NCI-H1048 (cell line): ENCODE measurements at places on chromosomes 16 and 17.

DNA sequence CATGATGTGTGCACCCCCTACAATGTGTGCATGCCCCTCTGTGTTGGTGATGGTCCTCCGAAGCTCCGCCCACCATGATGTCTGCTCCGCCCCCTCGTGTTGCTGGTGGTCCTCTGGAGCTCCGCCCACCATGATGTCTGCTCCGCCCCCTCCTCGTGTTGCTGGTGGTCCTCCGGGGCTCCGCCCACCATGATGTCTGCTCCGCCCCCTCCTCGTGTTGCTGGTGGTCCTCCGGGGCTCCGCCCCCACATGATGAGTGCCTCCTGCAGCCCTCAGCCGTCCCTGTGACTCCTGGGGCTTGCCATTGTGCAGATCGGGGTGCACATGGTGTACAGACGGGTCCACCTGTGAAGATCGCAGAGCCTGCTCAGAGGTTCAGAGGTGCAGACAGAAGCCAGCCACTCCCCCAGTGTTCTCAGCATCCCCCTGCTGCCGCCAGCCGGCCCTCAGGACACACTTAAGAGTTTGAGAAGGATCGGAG, 129.1 kb upstream of the CHMP6 start:
- no peak for DNase-seq

GRCh38 chr16:89880477-89881367, 7.3 kb downstream of the TCF25 start:
- DNase-seq, result no peak

DNA sequence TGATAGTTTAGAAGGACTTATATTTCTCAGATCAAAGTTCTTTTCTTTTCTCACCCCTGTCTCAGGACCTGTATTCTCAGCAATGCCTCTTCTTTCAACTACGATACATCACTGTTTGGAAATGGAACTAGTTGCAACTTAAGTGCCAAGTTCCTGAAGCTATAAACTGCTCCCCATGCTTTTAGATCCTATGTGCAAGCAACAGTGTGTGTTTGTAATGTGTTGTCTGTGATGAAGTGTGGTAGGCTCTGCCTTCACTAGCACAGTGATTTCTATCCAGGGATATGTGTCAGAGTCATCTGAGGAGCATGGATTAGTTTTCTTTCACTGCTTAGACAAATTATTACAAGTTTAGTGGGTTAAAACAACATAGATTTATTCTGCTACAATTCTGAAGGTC, 18.4 kb downstream of the ZP2 start:
- no peak for DNase-seq

DNA sequence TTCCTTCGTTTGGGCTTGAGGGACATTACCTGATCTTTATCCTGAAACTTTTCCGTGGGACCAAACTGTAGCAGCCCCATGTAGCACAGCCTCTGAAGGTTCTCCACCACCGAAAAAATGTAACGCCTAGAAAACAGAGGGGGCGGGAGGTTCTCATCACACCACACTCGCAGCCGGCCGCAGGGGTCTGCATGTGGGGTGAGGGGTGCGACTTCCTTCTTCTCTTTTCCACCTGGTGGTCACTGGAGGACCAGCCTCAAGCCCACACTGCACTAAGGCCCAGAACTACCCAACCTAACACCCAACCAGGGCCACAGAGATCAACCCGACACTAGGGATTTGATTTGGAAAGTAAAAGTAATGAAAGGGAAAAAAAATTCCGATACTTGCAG, 57.1 kb downstream of the GTF3C1 start:
- no peak for DNase-seq

DNA sequence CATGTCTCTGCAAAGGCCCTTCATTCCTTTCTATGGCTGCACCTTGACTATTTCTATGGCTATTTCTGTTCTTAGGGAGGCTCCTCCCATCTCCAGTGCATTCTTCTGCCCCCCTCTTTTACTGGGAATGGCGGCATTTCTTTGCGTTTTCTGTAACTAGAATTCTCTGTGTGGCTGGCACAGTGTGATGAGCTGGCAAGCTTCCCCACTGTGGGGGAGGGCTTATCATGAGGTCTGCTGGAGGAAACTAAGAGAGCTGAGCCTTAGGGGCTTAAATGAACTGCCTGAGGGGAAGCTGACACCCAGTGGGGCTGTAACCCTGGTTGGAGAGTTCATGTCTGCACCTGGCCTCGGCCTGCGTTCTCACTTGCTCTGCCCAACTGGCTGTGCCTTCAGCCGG, 1.5 kb upstream of the CARD14 start:
- DNase-seq, result no peak

- DNase-seq, result no peak
These were observed 198.0 kb upstream of the MPHOSPH6 start for GRCh38 chr16:82368041-82368440.

DNA sequence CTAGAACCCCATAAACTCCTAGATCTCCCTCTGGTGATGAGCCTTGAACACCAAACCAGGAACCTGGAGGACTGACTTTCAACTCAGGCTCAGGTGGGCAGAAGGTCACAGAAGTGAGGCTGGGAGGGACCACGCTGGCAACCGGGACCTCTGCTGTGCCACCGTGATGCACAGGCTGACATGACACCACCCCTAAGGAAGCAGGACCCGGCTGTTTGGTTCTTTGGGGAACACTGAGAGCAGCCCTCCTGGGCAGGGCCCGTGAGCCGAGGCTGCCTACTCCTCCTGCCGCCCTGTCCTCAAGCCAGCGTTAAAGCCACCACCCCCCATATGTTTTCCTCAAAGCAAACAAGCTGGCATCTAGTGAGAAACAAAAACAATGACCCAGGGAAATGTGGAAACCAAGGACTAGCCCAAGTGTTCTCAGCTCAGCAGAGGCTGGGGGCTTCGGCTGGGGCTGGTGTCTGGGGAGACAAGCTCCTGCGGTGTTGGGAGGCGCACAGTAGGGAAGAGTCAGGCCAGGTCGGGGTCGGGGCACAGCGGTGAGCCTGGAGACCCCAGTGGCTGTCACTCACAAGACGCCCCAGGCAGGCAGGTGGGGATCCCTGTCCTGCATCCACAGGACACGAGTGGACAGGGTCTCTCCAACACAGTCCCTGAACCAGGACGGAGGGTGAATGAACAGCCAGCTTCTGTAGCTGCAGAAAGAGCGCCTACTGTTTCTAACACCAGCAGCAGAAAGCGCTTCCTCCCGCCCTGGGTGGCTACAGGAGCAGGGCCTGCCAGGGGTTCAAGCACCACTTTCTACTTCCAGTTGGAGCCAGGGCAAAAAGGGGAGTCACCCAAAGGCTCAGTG, 1.7 kb downstream of the SMIM5 start:
- DNase-seq, result no peak

DNA sequence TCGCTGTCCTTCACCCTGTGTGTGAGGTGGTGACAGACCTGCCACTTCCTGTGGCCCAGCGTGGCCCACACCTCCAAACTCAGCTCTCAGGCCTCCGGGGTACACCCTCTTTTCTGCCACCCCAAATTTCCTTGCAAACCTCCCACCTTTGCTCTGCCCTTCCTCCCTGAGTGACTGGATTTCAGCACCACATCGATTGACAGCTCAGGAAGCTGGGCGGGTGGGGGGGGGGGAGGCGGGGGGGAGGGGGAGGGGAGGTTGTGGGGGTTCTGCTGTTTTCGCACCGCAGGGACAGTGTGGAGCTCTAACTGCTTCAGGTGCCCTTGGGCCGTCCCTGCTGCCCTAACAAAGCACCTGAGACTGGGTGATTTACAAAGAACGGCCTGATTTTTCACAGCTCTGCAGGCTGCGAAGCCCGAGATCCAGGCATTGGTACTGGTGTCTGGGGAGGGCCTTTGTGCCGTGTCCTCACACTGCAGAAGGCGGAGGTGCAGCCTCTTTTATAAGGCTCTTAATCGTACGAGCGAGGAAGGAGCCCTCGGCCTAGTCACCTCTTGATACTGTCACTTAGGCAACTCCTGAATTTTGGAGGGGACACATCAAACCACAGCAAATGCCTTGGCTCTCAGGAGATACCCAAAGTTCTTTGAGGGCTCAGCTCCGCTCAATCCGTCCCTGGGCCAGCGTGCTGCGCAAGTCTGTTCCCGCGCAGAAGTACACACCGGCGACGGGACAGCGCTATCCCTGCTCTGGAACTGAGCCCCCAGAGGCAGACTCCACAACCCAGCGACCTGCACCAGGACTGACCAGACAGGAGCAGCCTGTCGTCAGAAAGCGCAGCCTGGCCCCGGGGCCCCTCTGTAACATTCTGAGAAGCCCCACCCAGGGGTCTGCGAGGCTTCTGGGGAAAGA, 3.6 kb downstream of the NDUFAF8 start:
- no peak for DNase-seq

GRCh38 chr16:25626172-25626571, 65.6 kb upstream of the HS3ST4 start:
- no peak for DNase-seq

- no peak for DNase-seq
These were observed 8.2 kb upstream of the MMP2 start for GRCh38 chr16:55470533-55471371.

GRCh38 chr16:31149894-31150890, at the start of gene PRSS36:
Gene PRSS36, minus strand, starts transcription at chr16:31150066. Its CDS starts 31 bp downstream, at chr16:31150035.
- no peak for DNase-seq

DNA sequence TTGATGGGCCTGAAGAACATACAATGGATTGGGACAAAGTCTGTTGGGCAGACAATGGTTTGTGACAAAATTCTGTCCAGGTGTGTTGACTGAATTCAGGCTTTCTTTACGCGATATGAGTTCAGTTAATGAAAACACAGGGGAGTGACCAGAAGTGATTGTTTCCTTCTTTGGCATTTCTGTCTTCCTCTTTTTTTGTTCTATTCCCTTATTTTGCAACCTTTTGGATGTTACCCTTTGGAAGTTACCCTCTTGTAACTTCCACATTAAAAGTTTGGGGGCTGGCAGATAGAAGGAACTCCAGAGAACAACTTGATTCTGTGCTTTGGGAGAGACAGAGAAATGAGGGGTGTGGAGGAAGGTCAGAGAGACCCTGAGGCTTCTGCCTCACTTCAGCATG, 126.7 kb downstream of the PITPNC1 start:
- no peak for DNase-seq

DNA sequence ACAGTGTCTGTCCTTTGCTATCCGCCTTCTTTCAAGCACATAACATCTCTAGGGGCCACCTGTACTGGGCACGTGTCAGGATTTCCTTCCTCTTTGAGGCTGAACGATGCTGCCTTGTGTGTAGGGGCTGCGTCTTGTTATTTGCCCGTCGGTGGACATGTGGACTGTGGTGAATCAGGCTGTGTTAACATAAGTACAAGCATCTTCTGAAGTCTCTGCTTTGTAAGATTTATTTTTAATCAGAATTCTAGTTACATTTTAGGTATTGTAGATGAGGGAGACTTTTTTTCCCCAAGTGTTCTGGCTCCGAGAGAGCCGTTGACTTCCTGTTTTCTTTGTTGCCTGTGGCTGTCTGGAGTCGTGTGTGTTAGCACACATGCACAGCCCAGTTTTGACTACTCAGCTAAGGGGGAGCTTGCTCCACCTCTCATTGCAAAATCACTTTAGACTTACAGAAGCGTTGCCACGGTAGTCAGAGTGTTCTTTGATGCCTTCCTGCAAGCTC, 26.1 kb downstream of the SPG7 start:
- no peak for DNase-seq

DNA sequence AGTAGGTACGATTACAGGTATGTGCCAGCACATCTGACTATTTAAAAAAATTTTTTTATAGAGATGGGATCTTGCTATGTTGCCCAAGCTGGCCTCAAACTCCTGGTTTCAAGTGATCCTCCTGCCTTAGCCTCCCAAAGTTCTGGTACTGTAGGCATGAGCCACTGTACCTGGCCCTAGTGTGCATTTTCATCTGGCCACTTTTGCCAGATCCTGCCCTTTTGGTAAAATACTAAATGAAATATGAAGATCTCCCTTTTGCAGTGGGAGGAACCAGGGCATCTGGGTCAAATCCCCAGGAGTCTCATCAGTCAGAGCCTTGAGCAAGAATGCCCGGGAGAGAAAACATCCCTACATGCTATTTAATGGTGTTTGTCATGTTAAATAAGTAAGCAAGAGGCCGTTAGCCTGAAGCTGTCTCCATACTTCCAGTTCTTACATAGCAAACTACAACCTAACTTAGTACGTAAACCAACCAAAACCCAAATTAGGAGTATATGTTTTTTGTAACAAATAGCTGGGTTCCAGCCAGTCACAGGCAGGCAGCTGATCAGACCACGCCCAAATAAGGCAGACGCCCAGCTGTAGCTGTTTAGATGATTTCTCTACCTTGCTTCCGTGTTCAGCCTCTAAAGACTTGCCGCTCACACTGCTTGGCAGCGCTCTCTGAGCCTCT, 46.5 kb upstream of the CLEC18A start:
- DNase-seq, result no peak

DNA sequence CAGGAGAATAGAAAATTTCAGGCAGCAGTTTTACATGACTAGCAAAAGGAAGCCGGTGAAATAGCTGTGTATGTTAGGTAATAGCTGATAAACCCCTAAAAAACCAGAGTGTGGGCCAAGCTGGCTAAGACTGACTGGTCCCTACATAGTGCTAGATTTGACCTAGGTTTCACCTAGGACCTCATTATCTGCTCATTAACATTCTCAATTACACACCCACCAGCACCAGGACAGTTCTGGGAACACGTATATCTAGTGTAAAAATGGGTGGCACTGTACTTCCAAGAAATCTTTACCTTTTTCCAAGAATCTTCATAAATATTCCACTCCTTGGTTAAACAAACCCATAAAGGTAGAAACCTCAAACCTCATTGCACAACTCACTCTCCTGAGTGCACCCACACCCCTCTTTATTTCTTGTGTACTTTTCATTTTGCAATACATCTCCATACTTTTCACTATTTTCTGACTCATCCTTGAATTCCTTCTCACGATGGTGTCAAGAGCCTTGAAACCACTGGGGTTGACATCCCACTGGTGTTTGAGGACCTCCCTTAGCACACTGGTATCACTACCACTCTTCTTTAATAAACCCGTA, 262.7 kb upstream of the KCNJ16 start:
- DNase-seq, result no peak
